ENCODE measurements at places on chromosomes 7 and 10.

- DNase-seq = no peak
These were observed 12.3 kb upstream of the ADO start for GRCh38 chr10:62792261-62792660.

DNA sequence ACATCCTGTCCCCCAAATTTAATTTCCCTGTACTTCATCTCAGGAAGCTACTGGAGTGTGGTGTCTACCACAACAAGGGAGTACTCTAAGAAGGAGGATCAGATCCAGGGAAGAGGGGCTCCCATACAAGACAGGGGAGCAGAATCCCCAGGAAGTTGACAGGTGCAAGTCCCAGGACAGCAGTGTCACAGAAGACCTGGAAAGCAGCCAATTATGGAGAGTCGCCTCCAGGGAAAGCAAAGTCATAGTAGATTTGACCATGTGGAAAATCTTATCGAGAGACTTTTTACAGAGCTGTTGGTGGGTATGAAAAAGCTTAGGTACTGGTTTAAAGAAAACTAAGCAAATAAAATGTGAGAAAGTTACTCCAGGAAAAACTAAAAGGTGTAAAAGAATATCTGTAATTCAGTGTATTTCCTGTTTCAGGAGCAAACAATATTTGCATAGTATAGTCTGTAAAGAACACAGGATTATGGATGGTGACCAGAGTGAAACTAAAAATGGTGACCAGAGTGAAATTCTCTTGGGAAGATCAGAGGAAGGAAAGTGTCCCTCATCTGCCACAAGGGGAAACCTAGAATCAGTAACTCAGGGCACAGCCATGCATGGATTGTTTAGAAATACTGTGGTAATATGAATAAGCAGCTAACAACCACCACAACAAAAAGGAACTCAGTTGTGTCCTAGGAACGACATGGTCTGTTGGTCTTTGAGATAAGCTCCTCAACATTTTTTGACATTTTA, 44.5 kb downstream of the LANCL2 start:
- peak; percentile 52 for DNase-seq

DNA sequence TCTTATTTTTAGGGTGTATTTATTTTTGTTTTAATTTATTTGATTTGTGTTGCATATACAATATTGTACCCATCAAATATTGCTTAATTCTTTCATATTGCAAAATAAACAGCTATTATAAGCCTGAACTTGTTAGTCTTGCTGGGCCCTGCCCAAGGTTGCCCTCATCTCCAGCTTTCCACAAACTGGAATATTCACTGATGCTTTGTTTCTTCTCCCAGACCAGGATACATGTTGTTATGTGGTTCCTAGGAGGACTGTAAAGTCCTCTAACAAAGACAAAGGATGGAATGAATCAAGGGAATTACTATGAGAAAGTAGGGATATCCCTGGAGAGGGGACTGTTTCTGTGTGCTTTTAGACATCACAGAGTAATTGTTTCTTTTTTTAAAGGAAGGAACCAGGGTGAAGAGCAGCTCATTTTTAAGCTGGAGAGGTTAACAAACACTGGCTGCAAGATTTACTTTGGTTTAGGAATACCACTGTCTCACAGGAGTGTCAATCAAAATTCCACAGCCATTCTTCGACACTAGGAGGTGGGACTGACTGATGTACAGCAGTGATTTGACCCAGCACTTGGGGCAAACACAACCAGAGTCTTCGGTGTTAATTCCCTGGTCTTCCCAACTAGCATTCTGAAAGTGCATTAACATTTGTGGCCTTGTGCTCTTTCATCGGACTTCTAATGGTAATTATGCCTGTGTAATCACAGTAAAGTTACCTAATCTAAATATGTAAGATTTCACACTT, 14.8 kb upstream of the CD36 start:
- peak; percentile 6 for DNase-seq

DNA sequence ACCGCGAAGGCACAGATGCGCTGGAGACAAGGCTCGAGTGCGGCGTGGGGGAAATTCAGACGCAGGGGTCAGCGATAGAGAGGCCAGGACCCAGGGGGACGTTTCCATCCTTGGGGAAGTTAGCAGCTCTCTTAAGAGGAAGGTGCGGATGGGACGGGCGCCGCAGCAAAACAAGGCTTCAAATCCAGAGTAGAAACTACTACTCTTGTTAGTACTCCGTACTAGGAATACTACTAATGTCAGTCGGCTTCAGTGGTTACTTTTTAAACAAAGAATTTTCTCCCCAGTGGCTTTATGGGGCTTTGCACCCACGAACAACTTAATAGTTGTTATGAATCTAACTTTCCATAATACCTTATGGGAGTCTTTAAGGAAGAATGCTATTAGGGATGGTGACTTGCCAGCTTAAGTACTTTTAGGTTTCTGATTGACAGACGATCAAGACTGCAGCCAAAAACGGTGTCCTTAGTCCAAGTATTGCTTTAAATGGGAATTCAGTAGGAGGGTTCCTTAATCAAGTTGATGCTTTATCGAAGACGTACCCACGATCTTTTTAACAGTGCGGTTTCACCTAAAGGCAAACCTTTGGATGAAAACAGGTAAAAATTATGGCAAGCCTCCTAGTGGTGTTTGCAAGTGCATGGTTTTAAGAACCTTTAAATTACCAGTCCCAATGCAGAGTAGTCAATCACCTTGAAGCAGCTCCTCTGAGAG, 812 bp upstream of the IDE start:
- DNase-seq = peak; percentile 73

- peak; percentile 35 for DNase-seq
These were observed 487.2 kb downstream of the RPS24 start for GRCh38 chr10:78520737-78521430.

DNA sequence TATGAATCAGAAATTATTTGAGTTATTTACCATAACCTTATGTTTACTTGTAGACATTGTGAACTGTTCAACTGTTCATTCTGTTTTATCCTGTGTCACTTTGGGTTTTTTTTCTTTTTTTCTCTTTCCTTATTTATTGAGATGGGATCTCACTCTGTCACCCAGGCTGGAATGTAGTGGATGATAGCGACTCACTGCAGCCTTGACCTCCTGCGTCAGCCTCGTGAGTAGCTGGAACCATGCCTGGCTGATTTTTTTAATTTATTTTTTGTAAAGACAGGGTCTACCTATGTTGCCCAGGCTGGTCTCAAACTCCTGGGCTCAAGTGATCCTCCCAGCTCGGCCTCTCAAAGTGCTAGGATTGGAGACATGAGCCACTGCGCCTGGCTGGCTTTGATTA, 97.1 kb downstream of the CSTF2T start:
- DNase-seq = no peak
